ENCODE measurements at places on chromosomes 16 and 17.

DNA sequence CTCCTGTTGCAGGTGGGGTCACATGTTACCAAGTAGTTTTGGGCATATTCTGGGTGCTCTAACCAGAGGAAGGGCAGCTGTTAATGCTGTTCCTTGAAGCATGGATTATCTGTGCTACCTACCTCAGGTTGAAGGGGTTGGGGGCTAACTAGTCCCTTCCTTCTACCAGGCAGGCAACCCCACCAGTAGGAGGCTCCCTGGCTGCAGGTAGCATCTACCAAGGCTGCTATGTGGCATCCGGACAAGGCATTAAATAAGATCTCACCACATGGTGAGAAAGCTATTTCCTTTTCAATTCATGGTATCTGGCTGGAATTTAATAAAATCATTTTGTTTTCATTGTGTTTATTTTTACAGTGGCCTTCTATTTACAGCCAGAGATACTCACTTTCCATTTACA lies 62.5 kb downstream of the CACNG3 start:
- no peak for DNase-seq

DNA sequence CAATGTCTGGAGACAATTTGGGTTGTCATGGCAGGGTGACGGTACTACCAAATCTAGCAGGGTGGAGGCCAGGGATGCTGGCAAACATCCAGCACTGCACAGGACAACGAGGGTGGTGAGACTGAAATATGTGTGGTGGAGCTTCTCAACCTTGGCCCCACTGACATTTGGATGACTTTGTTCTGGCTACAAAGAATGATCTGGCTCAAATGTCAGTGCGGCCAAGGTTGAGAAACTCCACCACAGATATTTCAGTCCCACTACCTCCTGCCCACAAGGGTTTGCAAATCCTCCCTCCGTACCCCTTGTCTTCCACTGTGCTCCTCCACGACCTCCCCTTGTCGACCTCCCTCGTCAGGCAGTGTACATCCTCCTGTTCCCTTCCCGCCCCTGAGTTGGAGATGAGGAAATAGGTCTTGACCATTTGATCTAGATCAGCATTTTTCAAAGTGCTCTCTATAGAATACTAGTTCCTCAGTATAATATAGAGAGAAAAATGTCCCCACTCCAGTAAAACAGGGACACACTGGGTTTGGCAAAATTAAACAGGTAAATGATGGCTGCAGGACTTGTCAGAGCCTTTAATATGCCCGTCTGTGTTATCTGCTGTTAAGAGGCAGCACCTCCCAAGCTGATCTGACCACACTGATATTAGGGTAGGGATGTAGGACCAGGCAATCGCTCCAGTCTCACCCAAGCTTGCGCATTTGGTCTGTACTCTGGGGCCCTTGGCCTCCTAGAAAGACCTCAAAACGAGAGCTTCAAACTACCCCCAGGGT lies 6.8 kb downstream of the OSGIN1 start:
- DNase-seq = no peak

- DNase-seq = no peak
These were observed 96.1 kb upstream of the CBX4 start for GRCh38 chr17:79935197-79935885.

GRCh38 chr16:66337463-66338188 lies 28.9 kb upstream of the CDH5 start:
- DNase-seq = no peak

- DNase-seq = no peak
These were observed 28.1 kb downstream of the MAPK8IP3 start for GRCh38 chr16:1734123-1734522.

DNA sequence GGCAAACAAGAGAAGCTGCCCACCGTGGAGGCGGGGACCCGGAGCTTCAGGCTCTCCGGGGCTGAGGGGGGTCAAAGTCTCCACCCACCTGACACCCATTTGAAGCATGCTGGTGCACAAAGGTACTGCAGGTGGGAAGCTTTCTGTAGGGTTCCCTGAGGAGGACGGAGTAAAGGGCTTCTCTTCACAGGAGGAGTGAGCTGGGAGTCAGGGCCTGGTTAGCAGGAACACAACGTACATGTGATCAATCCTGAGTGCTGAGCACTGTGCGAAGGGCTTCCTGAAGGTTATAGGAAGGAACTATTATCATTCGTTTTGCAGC lies 252.9 kb upstream of the RPL38 start:
- DNase-seq = no peak

Data from effector memory CD4-positive, alpha-beta T cell (primary cell).